ENCODE measurements at places on chromosomes 3 and 15. TPM values are rescaled to one million over a fixed set of nuclear protein-coding genes. Genes with fewer than 3 reads are reported as not detected.

Gene SSUH2
- 0.18 TPM for total RNA-seq

Gene POC1A
- total RNA-seq: 20.4 TPM

Gene PAQR5
- total RNA-seq: not detected

GRCh38 chr3:94210256-94210655 lies 147.4 kb downstream of the NSUN3 start:
- no peak for DNase-seq
- H3K4me3 ChIP-seq: no peak overlapping the region
- H3K27ac ChIP-seq: no peak overlapping the region
- H3K36me3 ChIP-seq: no peaks in the 10 kb centered on the region

Gene CHCHD4
- 25.0 TPM for total RNA-seq

- H3K4me3 ChIP-seq: no peak overlapping the region
- no peaks in the 10 kb centered on the region for H3K27me3 ChIP-seq
- DNase-seq: no peak
- H3K4me1 ChIP-seq: peaks cover 85% of the 10 kb centered on the region
- peak overlapping the region; percentile 57 for H3K27ac ChIP-seq
Measured at GRCh38 chr3:45947361-45947760, 4.1 kb downstream of the CXCR6 start.
